ENCODE measurements at places on chromosomes 7 and 10.

GRCh38 chr10:16545116-16545736 lies 23.5 kb upstream of the C1QL3 start:
- DNase-seq = peak; percentile 8

DNA sequence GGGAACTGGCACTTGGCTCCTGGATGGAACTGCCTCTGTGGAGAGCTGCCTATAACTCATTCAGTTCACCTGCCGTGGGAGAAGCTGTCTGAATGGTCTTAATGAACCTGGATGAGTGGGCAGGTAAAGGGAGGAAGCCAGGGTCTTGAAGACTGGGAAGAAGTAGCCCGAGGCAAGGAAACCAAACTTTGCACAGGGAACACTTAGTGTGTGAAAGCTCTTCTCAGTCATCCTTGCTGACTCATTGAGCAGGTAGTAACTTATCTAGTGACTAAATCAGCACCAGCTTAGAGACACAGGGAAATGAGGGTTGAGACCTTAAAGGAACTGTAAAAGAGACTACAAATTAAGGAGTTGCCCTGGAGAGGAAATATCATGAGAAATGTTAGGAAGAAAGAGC lies 9.9 kb downstream of the LRRC4 start:
- DNase-seq = no peak

DNA sequence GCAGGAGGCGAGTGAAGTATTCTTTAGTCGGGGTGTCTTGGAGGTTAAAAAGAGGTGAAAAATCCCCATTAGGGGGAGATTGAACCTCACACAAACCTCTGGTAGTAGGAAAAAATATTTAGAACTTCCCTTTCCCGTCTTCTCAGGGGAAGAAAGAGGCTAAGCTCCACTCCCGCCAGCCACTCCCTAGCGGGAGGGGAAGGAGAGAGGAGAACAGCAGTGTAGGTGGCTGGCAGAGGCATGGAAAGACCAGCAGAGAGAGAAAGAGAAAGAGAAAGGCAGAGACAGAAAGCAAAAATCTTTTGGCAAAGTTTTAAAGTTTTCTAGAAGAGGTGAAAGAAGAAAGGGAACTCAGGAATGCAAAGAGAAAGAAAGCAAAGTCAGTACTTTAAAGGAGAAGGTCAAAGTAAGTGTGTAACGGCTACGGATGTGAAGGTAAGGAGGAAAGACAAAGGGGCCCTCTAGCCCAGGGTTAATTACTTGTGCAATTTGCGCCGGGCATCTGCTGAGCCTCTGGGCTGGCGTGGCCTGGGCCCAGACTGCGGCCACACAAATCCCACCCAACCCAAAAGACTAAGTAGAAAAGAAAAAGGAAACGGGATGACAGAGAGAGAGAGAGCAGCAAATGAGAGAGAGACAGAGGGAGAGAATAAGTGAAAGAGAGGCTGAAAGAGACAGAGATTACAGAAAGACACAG lies 72.3 kb upstream of the ZNF746 start:
- DNase-seq = no peak

- no peak for DNase-seq
Measured at GRCh38 chr10:84355106-84355505, 26.7 kb downstream of the CCSER2 start.

DNA sequence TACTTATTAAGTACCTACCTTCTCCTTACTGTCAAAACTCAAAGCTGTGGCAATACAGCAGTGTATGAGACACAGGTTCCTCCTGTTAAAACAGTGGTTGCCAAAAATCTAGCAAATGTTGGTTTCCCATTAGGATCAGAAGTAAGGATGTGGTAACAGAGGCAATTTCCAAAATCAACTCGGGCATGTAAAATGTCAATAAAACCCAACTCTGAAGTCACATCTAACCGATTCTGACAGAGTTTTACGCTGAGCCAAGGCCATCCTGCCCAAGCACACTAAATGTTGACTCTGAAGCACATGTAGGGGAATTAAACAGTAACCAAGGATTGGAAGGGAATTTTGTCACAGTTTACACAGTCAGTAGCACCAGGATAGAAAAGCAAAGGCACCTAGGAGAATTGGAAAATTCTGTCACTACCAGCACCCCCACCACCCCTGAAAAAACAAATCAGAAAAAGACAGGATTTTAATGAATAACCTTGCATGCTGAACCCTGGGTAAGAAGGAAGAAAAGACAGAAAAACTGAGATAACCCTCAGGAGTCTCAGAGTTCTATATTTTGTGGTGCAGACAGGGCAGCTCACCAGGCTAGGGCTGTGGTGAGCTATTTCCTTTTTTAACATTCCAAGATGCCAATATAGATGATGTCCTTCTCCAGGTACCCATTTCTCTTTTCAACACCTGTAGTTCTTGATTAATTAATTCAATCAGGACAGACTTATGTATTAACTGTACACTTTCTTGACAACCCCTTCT lies 119.5 kb downstream of the DOCK4 start:
- no peak for DNase-seq

GRCh38 chr10:124640538-124641231 lies 103.5 kb downstream of the FAM53B start:
- no peak for DNase-seq

- no peak for DNase-seq
Measured at GRCh38 chr7:40833191-40833887, 698.5 kb downstream of the SUGCT start.

All from AG09309 (cell line).